ENCODE measurements at places on chromosomes 2 and 18.

DNA sequence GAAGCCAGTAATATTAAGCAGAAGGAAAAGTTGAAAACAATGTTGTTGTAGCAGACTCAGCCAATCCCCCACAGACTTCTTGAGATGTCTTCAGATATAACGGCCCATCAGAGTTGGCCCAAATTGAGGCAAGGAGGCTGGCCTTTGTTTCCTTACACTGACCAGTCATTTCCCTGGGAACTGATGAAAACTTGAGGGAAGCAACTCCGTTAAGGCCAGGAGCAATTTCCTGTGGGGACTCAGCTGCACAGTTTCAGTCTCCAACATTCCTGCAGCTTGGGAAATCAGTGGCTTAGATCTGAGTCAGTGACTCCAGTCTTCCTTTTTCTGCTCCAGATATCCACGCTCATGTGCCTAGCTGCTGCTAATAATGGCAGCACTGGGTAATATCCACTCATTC lies 75.7 kb downstream of the FTCDNL1 start:
- DNase-seq = no peak

DNA sequence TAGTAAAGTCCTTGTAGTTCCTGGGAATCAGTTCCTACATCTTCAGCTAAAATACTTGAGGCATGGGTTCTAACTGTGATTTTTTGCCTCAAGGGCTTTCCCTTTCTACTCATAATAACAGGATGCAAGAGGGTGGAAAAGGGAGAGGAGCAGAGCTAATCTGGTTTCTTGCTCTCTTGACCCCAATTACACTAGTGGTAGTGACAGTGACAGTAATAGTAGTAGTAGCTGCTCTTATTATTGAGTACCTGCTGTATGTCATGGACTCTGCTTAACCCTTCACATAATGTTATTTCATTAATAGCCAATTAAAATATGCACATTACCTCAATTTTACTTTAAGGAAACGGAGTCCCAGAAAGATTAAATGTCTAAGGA lies 214.8 kb upstream of the HNRNPA3 start:
- DNase-seq = no peak

DNA sequence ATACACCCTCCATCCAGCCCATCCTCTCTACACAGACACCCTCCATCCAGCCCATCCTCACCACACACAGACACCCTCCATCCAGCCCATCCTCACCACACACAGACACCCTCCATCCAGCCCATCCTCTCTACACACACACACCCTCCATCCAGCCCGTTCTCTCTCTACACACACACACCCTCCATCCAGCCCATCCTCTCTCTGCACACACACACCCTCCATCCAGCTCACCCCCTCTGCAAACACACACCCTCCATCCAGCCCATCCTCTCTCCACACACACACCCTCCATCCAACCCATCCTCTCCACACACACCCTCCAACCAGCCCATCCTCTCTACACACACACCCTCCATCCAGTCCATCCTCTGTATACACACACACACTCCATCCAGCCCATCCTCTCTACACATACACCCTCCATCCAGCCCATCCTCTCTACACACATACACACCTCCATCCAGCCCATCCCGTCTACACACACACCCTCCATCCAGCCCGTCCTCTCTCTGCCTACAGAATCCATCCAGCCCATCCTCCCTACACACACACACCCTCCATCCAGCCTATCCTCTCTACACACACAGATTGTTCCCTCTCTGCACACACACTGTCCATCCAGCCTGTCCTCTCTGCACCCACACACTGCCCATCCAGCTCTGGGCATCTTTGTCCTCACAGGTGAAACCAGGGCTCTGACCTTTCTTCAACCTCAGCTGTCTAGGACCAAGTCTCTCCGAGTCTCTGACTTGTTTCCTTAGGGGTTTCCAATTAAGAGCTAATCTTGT lies 81.2 kb downstream of the EIPR1 start:
- DNase-seq = no peak

DNA sequence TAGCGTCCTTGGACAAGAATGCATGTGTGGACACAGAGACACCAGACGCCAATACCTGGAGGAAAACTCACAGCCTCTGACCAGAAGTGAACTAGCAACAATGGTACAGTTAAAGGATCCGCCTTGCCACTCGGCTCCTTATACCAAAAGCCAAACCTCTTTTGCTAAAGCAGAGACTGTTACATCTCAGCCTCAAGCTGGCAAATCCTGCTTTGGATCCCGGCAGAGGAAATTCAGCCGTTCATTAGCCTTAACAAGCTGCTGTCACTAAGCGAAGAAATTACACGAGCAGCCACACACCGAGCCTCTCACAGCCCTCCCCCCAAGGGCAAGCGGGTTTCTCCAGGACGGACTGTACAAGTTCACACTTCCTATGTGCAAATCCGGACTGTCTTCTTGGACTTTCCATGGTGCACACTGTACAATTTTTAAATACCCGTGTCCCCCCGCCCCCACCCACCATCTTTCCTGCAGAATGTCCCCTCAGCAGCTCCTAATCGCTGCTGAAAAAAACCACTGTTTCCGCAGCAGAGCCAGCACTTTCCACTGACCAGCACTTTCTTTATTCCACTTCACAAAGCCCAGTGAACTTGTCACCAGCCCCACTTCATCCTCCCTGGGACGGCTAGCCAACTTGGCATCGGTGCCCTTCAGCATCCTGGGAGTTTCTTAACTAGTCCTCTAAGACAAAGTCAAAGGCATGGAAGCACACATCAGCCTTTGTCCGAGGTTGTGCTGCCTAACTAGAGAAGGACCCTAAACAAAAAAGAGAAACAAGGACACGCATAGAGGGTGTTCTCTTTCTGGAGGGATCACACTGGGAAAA lies 1.5 kb downstream of the KLF7 start:
- peak; percentile 89 for DNase-seq

GRCh38 chr2:236702657-236703372 lies 133.2 kb downstream of the ACKR3 start:
- DNase-seq = peak; percentile 71

DNA sequence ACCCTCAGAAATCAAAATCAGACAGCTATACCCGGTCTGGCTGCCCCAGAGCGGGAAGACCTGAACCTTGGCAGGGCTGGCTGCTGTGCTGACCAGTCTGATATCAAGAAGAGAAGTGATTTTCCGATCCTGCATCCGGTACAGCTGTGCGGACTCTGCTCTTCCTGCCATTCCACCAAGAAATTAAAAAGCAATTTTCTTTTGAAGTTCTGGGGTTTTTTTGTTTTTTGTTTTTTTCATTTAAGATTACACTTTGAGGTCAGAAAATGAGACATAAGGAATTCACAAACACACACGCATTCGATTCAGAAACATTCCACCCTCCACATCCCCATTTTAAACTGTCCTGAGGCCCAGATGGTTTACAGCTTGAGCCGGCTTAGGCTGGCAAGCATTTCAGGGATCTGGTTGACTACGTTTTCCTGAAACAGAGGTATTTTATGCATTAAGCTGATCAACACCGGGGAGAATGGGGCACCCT lies 156.5 kb downstream of the COL6A3 start:
- DNase-seq = no peak

GRCh38 chr18:74817576-74817975 lies 219.9 kb downstream of the ZNF407 start:
- DNase-seq = no peak

- DNase-seq = no peak
These were observed 251.6 kb downstream of the BCL2 start for GRCh38 chr18:63067939-63068338.

DNA sequence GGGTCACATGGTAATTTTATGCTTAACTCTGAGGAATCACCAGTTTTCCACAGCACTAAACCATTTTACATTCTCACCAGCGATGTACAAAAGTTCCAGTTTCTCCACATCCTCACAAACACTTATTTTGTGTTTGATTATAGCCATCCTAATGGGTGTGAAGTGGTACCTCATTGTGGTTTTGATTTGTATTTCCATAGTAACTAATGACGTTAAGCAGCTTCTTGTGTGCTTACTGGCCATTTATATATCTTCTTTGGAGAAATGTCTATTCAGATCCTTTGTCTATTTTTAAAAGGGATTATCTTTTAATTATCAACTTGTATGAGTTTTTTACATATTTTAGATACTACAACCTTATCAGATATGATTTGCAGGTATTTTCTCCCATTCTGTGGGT lies 42.0 kb downstream of the CCDC150 start:
- no peak for DNase-seq

DNA sequence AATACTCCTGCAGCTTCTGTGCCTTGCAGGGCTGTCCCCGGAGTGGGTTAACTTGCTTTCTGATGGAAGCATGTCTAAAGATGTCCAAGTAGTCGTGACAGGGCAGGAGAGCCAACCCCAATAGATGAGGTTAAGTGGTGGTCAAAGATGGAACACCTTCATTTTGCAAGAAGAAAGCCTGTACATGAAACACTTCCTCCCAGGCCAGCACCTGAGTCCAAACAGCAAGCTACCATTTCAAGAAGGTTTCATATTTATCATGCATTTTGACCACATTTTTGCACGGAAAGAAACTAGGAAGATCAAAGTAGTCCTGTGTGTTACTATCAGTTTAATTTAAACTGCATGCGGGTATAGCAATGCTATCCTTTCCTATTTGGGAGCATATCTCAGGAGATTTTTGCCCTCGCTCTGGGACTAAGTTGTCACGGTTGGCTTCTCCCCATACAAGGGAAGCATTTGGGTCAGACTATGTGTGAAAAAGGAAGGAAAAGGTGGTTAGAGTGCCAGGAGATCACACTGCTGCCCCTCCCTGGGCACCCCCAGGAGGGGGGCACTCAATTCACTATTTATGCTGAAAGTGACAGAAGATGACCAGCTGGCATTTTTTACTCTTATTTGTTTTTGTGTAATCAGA lies 187.6 kb downstream of the ZNF521 start:
- DNase-seq = no peak

GRCh38 chr2:210224591-210224940 lies 681 bp downstream of the ACADL start:
- no peak for DNase-seq

DNA sequence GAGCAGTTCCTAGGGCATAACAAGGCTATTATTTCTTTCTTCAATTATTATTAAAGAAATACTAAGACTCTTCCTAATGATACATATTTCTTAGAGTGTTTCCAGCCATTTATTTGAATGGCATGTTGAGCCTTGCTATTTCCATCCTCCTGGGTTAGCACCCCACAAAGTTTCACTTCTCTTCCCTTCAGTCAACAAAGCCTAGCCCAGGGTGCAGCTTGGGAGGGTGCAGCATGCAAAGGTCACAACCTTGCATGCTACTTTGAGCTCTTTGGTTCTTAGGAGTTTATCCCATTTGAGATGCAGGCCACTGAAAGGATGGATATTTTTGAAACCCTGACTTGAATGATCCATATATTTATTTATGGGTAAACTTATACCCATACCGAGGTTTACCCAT lies 454.4 kb upstream of the MEIS1 start:
- no peak for DNase-seq

- no peak for DNase-seq
These were observed 141.3 kb upstream of the SLC1A4 start for GRCh38 chr2:64847930-64848329.

- no peak for DNase-seq
These were observed 33.4 kb upstream of the LYPD1 start for GRCh38 chr2:132703396-132703795.

- DNase-seq = no peak
These were observed 20.1 kb downstream of the ARID5A start for GRCh38 chr2:96556441-96557330.

- DNase-seq = no peak
These were observed 18.9 kb upstream of the ZNF236 start for GRCh38 chr18:76803413-76803812.

DNA sequence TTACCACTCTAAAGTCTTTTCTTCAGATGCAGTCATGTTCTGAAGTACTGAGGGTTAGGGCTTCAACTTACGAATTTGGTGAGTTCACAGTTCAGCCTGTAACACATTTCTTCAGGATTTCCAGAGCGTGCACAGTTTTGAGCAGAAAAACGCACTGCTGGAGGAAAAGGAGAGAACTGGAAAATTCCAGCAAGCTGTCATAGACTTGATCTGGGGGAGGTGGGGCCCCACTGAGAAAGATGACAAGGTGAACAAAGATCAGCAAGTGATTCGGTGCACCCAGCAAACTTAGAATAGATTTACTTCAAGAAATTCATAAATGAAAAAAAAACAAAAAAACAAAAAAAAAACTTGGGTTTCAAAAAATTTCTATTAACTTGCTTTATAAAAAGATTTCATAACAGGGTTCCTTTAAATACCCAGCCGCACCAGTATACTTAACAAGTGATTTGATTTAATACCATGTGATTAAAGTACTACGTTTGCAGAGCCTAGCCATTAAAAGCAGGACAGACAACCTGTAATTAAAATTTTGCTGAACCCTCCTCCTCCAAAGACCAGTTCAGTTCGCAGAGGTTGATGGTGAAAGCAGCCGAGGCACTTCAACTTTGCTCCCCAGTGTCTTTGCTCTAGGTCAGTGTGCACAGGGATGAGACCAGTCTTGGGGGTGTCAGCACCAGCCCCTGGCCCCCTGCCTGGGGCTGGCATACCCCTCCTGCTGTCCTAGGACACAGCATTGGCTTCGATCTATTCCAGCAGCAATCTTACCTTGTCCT lies 30.5 kb downstream of the CTIF start:
- DNase-seq = no peak

DNA sequence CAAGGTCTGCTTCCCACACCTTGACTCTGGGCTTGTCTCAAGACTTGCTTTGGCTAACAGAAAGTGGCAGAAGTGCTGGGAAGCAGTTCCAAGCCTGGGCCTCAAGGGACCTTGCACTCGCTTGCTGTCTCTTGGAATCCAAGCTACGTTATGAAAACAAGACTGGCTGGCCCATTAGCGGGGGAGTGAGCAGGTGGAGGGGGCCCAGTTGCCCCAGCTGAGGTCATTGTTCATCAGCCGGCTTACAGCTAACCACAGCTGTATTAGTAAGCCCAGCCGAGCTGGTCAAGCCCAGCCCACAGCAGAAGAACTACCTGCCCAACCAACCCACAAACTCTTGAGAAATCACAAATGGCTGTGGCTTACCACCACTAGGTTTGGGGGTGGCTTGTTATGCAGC lies 63.1 kb downstream of the MARCO start:
- no peak for DNase-seq

DNA sequence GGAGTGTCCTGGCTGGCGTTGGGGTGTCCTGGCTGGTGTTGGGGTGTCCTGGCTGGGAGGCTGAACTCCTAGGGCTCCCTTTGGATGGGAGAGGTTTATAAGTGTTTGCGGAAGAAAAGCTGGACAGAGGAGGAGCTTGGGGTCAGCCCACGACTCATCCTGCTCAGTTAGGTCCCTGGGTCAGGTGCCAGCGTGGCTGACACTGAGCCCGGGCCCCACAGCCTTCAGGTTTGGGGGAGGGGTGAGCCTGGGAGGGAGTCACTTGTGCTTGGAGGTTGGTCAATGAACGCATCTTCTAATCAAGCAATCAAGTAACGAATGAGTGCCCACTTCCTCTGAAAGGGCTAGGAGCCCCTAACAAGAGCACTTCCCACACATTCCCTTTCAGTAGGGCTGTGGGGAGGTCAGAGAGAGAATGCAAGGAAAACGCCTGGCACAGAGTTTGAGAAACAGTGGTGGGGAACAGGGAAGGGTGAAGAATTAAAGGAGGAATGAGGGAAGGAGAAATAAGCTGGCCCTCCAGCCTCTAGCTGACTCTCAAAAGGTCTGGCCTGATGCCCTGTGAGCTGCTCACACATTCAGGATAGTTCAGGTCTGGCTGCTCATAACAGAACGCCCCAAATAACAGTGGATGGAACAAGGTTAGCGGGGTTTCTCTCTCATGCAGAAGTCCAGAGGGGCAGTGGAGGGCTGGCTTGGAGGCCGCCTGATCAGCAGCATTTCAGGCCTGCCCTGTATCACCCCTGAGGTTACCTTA lies 670 bp downstream of the KCNIP3 start:
- no peak for DNase-seq

Measured in cardiac septum (tissue), 1 donor.